ENCODE measurements at places on chromosomes 11 and 22.

GRCh38 chr11:104000798-104001197 lies 35.6 kb upstream of the DDI1 start:
- DNase-seq, result no peak

GRCh38 chr11:57131080-57131790 lies 50.5 kb upstream of the LRRC55 start:
- DNase-seq, result no peak

- peak; percentile 31 for DNase-seq
Measured at GRCh38 chr22:23376256-23376655, 195.9 kb downstream of the BCR start.

- no peak for DNase-seq
Measured at GRCh38 chr11:67066333-67066709, 9.7 kb downstream of the RHOD start.

DNA sequence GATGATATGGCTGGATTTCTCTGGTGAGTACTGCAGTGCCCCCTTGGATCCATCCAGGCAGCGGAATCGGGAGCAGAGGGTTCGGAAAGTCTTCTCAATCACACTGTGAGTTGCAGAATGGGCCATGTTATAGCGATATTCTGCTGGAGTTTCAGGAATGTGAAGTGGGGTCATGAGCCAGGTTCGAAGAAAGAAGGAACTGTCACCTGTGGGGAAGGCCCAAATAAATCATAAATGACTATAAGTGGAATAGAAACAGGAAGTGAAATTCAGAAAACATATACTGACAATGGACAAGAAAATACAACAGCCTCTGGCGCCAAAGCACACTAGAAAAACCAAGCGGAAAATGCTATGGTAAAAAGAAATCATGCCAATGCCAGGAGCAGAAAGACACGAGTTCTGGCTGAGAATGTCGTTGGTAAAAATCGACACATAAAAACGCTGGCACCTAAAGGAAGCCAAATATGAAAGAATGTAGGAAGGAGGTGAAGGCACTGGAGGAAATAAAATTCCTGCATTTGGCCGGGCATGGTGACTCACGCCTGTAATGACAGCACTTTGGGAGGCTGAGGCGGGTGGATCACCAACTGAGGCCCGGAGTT lies 10.0 kb upstream of the AMBRA1 start:
- no peak for DNase-seq

DNA sequence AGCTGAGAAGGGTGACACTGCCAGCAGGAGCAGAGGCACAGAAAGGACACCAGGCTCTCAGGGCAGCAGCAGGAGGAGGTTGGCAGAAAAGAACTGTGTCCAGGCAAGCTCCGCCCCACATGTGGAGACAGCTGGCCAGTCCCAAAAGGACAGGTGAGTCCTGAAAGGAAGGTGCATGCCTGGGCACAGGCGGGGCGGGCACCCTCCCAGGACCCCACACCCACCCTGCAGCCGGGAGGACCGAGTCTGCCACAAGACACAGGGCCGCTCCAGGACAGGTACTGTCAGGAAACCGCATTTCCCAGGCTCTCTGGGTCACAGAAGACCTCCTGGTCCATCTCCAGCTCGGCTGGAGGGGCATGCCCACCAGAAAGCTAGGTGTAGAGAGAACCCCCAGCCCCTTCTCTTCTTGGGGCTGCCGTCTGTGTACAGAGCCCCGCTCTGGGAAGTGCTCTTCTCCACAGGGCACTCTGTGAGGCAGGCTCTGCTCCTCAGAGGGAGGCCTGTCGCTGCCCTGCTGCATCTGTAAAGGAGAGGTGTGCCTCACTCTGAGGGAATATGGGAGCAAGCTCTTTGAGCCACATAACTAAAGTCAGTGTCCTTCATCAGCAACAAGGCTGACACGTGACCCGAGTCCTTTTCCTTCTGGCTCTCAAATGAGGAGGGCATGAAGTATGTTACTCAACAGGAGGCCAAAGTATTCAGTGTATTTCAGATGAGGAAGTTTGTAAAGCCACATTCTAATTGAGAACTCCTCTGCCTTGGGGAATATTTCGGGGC lies 50.5 kb downstream of the CLTCL1 start:
- DNase-seq, result no peak

DNA sequence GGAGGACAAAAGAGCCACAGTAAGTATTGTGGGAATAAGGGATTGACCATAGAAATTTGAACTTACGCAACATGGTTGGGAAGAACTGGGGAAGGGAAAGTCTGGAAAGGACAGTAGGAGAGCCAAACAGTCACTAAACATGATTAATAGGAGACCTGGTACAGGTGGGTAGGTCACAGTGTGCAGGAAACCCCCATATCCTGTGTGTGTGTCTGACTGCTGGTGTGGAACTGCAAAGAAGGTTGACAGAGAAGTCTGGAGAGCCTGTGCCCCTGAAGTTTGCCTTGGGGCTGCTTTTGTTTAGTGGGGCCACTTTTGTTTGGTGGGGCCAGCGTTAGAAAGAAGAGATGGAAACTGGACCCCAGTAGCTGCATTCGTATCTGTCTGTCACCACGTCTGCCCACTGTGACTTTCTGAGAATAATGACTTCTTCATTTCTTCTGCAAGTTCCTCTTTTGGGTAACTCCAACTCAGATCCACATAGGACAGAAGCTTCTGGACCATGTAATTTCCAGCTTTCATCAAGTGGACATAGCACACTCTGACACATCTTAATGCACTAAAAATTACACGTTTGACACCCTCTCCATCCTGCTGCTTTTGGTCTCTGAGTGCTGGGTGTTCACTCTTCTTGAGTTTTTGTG lies 126.8 kb upstream of the RAG2 start:
- DNase-seq, result no peak

- DNase-seq, result no peak
Measured at GRCh38 chr11:61533401-61533800, 24.9 kb downstream of the LRRC10B start.

DNA sequence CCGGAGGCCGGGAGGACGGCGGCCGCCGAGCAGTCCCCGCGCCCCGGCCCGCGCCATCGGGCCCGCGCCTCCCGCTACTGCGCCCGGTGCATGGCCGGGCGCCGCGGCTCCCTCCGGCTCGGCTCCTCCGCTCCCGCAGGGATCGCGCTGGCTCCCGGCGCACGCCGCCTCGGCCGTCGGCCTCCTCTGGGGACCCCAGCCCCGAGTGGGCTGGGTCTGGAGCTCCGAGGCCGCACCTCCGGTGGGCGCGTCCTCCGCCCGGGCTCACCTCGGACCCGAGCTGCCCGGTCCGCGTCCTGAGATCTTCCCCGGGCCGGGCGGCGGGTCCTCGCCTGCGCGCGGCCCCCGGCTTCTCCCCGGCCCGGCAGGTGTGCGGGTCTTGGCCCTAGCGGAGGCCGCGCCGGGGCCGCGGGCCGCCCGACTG lies 251 bp downstream of the SHISA8 start:
- DNase-seq, result no peak

- DNase-seq, result no peak
Measured at GRCh38 chr11:1148752-1149180, 9.0 kb upstream of the MUC5AC start.

GRCh38 chr11:65771589-65772112 lies 9.1 kb downstream of the AP5B1 start:
- DNase-seq, result no peak

GRCh38 chr11:61685617-61685967 lies 5.4 kb downstream of the DAGLA start:
- peak; percentile 23 for DNase-seq

DNA sequence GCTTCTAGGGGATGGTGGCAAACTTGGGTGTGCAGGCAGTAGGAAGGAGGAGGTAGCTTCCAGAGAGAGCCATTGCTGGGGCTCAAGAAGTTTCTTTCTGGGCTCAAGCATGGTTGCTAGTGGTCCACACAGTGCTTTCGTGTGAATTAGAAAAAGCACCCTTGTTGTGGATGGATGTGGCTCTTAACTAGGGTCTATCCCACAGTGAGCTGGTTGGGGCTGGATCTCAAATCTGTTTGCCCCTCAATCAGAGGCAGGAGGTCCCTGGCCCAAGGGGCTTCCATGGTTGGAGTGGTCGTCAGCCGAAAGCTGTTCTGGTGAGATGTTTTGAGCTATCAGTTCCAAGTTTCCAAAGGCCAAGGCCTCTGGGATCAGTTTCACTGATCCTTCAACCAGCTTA lies 35.0 kb downstream of the ZBTB16 start:
- DNase-seq, result no peak

DNA sequence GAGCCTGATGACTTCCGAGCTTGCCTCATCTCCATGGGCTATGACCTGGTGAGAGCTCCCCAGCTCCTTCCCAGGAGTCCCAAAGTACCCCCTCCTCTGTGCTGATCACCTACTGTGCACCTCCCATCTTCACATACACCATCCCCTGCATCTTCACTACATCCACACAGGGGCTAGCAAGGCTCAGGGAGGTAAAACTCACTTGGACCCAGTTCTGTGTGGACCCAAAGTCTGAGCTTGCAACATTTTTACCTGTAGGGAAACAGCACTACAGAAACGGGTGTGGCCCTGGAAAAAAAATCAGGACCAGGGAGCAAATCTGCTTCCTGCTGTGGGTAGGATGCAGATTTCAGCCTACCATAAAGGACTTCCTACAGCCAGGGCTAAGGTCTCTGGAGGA lies 6.1 kb downstream of the CTSF start:
- DNase-seq, result no peak

DNA sequence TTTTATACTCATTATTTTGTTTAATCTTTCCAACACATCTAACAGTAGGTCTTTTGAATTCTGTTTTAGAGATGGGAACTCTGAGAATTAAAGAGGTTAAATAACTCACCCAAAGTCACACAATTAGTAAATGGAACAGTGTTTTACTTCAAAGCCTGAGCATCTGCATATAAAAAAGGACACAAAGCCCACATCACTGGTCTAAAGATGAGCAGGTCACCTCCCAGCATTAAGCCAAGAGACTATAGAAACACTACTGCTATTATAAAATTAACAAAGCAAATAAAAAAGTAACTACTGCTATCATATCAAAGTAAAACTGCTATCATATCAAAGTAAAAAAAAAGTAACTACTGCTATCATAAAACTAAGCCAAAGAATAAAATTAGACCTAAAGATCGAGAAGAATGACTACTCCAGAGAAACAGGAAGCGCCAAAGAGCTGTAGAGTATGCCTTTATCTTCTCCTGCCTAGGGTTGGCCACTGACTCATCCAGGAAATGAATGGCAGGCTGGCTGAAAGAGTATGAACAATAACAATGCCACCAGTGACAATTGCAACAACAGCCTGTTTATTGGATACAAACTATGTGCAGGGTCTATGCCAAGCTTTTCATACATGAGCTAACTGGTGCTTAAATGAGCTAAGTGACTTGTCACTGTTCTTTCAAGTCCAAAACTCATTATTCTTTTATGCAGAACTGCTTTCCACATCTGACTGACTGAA lies 1153.0 kb upstream of the TENM4 start:
- DNase-seq, result no peak

DNA sequence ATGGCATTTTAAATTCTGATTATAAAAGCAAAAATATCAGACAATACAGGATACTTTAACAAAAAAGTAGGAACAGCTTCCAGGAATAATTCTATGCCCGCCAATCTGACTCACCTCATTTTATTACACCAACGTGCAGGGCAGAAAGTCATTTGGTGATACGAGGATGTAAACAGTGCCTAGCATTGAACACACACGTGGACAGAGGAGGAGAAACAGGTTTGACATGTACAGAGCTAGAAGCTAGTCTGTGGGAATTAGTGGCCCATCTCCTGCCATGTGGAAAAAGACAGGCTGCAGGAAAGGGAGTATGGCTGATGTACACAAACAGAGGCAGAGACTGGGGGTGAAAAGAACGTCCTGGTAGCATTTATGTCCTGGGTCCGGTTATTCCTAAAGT lies 9.0 kb upstream of the SPINDOC start:
- DNase-seq, result no peak

GRCh38 chr22:43338766-43339345 lies 4.3 kb downstream of the SCUBE1 start:
- no peak for DNase-seq

- DNase-seq, result no peak
Measured at GRCh38 chr11:127564810-127565209, 564.2 kb upstream of the KIRREL3 start.

GRCh38 chr11:123195188-123196059 lies at the start of gene CLMP:
Gene CLMP (minus strand): TSS chr11:123195248. CDS start chr11:123194940, 308 bp downstream.
- DNase-seq, result peak; percentile 14

- DNase-seq, result peak; percentile 39
Measured at GRCh38 chr22:43090130-43090789, 1.1 kb upstream of the TTLL1 start.

- no peak for DNase-seq
Measured at GRCh38 chr11:826836-827145, 928 bp upstream of the CRACR2B start.

- DNase-seq, result peak; percentile 41
Measured at GRCh38 chr22:18088825-18089568, 11.2 kb downstream of the PEX26 start.

- DNase-seq, result no peak
Measured at GRCh38 chr11:12433571-12434324, 56.4 kb downstream of the PARVA start.

GRCh38 chr22:20175597-20175900 lies 24.7 kb upstream of the CCDC188 start:
- DNase-seq, result no peak

DNA sequence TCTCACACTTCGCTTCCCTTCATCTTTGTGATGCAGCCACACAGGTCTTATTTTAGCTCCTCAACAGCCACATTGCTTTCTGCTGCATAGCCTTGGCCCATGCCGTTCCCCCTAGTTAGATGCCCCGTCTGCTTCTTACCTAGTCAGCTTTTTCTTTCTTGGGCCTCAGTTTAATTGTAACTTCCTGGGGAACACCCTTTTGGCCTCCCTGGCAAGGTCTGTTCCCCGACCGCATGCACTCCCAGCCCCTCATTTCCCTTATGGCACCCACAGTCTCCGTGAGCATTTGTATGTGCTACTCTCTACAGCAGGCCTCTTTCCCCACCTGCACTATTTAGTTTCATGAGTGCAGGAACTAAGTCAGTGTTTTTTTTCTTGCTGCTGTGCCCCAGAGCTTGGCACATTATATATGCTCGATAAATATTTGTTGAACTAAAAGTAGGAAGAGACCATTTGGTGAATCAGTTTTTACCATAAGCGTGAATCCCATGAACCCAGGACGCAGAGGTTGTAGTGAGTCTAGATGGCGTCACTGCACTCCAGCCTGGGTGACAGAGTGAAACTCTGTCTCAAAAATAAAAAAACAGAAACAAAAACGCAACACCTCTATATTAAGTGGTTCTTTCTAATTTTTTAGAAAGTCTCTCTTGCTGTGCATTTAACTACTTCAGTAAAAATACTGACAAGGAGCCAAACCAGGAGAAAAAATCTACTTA lies 38.5 kb downstream of the TNRC6B start:
- no peak for DNase-seq

DNA sequence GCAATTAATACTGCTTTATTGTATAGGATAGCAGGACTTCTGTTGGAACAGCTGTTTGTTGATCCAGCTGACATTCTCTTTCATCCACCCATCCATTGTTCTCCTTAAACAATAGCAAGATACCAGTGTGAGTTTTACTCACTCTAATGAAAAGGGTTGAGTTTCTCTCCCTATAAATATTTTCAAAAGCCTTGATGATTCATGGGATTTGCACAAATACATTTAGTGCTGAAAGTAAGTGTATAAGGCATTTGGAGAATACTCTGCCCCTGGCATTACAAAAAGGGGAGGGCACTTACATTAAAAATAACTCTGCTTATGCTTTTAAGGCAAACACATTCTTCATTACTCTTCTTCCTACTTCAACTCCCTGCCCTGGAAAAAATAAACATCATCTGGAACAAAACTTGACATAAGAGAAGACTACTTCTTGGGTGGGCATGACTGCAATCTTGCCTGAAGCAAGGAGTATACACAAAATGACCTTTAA lies 634.9 kb downstream of the METTL15 start:
- no peak for DNase-seq

- no peak for DNase-seq
Measured at GRCh38 chr11:131685206-131685605, 314.8 kb downstream of the NTM start.

GRCh38 chr22:41300661-41301060 lies 664 bp upstream of the ZC3H7B start:
- DNase-seq, result no peak

Measured in activated naive CD4-positive, alpha-beta T cell treated with Interleukin-2 at 50 U/mL for 16 hours (primary cell).